Islet precursor cell (in vitro differentiated cells): ENCODE measurements at places on chromosomes 2 and 18.
A peak's percentile ranks its signal among the peaks of the same experiment; 100 is the strongest.

- DNase-seq, result no peak
Observed at GRCh38 chr18:69567813-69568488, 167.3 kb downstream of the DOK6 start.

DNA sequence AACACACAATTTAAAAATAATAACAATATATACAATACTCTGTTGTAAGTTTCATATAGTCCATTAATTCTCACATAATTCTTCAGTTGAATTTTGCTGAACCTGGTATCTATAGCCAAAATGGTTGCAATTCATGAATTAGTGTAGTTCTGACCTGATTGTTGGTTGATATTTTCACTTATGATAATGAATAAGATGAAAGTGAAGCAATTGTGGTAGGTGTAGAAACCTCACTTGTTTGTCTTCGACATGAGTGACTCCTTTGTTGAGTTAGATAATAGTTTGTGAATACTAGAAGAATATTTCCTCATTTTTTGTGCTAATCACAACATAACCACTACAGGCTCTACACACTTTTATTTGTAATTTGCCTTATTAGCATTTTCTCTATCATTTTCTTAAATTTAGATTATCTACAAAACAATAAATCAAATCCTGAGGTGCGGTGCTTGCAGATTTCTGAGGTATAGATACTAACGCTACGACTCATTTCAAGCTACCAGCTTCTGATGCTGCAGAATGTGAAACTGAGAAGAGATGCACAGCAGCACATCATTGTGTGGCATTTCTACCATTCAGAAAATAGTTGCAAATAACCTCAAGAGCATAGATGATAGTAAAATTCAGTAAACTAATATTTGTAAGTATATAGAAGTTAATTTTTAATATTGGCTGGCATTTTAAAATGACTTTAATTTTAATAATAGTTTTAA is 117.9 kb downstream of the KCNH7 start:
- no peak for DNase-seq

DNA sequence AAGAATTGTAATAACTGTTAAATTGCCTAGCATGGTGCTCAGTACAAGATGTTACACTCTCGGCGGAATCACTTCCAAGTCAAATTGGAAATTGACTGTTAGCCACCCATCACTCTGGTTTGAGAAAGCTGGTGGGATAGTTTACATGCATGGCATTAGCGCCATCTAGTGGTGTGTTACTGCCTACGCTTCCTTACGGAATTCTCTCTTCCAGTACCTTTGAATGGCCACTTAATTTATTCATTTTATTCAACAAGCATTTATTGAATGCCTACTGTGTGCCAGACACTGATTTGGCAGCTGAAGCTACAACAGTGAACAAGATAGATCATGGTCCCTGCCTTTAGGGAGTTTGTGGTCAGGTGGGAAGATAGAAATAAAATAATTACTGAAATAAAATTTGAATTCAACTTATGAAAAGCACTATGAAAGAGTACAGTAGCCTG is 171.2 kb downstream of the TMEM247 start:
- peak; percentile 85 for DNase-seq

DNA sequence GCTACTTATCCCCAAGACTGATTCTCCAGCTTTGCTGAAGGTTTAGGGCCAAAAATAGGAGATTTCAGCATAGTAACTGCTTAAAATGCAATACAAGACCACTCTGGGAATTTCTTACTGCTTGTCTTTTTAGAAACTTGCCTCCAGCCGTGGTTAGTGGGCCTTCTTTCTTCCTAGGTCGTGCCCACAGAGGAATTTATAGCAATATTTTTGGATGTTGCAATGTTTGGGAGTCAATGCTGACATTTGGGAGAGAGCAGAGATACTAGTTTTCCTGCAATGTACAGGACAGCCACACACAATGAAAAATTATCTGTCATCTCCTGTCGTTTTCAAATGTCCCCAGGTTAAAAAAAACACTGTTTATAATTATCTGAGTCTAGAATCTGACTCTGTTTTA is 25.6 kb upstream of the CERS6 start:
- no peak for DNase-seq
